ENCODE measurements at places on chromosomes 6 and 20. TPM values are rescaled to one million over a fixed set of nuclear protein-coding genes. Genes with fewer than 3 reads are reported as not detected.
A peak's percentile ranks its signal among the peaks of the same experiment; 100 is the strongest.

DNA sequence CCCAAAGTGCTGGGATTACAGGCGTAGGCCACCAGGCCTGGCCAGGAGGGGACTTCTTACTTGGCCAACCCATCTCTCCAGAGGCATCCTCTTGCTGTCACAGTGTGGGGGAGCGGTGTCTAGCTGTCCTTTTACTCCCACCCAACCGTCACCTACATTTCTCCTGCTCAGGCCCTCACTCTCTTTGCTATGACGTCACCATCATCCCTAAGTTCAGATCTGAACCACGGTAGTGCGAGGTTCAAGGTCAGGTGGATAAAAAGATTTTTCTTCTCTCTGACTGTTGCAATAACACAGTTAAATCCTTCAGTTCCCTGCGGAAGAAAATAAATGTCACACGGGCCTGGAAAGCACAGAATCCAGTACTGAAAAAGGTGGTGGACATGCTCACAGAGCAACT, 7.3 kb upstream of the RAET1L start:
- H3K4me1 ChIP-seq, result peaks cover 6% of the 10 kb centered on the region
- H3K27ac ChIP-seq, result no peak overlapping the region
- H3K27me3 ChIP-seq, result peaks cover 92% of the 10 kb centered on the region

GRCh38 chr6:54910431-54910884, 63.9 kb downstream of the FAM83B start:
- peak overlapping the region; percentile 10 for H3K27ac ChIP-seq
- no peaks in the 10 kb centered on the region for H3K36me3 ChIP-seq
- no peak overlapping the region for H3K4me3 ChIP-seq
- no peak for DNase-seq

GRCh38 chr6:87965806-87966205, 81.8 kb upstream of the SPACA1 start:
- no peaks in the 10 kb centered on the region for H3K36me3 ChIP-seq
- no peak overlapping the region for H3K4me3 ChIP-seq
- peaks cover 3% of the 10 kb centered on the region for H3K27me3 ChIP-seq
- no peak overlapping the region for H3K27ac ChIP-seq

- no peaks in the 10 kb centered on the region for H3K36me3 ChIP-seq
- H3K4me1 ChIP-seq, result peaks cover 24% of the 10 kb centered on the region
- no peaks in the 10 kb centered on the region for H3K27me3 ChIP-seq
- H3K4me3 ChIP-seq, result no peak overlapping the region
- H3K27ac ChIP-seq, result no peak overlapping the region
Observed at GRCh38 chr20:60137657-60138245, 179.5 kb downstream of the CDH26 start.

- H3K27me3 ChIP-seq, result no peaks in the 10 kb centered on the region
- H3K27ac ChIP-seq, result no peak overlapping the region
- H3K4me3 ChIP-seq, result no peak overlapping the region
- H3K4me1 ChIP-seq, result peaks cover 17% of the 10 kb centered on the region
Observed at GRCh38 chr20:50720026-50720425, 11.4 kb upstream of the PARD6B start.

CLPSL1 gene
- not detected for total RNA-seq

- no peak for DNase-seq
- H3K4me3 ChIP-seq, result peak overlapping the region; percentile 95
- H3K4me1 ChIP-seq, result peaks cover 32% of the 10 kb centered on the region
- peak overlapping the region; percentile 95 for H3K27ac ChIP-seq
- H3K36me3 ChIP-seq, result no peaks in the 10 kb centered on the region
Observed at GRCh38 chr6:53547166-53547810, 2.4 kb upstream of the GCLC start.

BAG2 gene
- total RNA-seq, result 1.5 TPM

GRCh38 chr20:48486065-48486464, 341.7 kb downstream of the PREX1 start:
- no peak overlapping the region for H3K27ac ChIP-seq
- H3K4me1 ChIP-seq, result peaks cover 28% of the 10 kb centered on the region
- peaks cover 28% of the 10 kb centered on the region for H3K27me3 ChIP-seq

DNA sequence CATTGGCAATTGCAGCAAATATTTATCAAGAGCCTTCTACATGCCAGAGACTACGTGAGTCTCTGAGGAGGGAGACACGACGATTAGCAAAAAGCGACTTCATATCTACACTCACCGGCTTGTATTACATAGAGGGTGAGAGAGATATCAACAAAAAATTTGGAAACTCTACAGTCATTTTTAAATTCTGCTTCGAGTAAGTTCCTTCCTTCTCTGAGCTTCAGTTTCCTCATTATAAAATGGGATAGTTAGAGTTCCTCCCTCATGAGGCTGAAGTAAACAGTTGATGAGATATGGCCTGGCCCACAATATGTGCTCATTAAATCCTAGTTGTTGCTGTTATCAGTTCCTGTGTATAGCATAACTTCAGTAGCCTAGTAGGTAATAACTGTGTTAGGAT, 64.1 kb upstream of the SIRPA start:
- no peak overlapping the region for H3K27ac ChIP-seq
- DNase-seq, result no peak
- no peak overlapping the region for H3K4me3 ChIP-seq
- H3K4me1 ChIP-seq, result peaks cover 6% of the 10 kb centered on the region
- no peaks in the 10 kb centered on the region for H3K36me3 ChIP-seq
- peaks cover 3% of the 10 kb centered on the region for H3K27me3 ChIP-seq

DNA sequence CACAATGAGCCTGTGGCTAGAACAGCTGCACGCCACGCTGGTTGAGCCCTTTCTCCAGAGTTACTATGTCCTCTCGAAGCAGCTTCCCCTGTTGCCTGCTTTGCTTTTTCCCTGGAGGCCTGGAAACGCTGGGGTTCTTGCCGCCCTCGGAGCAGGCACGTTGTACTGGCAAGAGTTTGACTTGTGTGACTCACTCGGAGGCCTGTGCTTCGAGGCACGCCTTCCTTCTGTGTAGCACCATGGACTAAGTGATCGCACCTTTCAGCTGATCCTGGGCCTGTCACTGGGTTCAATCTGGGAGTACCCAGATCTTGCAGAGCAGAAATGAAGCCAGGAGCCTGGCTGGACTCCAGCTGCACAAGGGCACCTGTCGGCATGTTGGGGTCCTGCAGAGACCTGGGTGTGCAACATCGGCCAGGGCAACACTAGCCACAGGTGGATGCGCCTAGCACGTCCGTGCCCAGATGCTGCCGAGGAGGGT, 5.2 kb downstream of the INSM1 start:
- no peak overlapping the region for H3K27ac ChIP-seq
- H3K36me3 ChIP-seq, result no peaks in the 10 kb centered on the region
- no peak for DNase-seq

DNA sequence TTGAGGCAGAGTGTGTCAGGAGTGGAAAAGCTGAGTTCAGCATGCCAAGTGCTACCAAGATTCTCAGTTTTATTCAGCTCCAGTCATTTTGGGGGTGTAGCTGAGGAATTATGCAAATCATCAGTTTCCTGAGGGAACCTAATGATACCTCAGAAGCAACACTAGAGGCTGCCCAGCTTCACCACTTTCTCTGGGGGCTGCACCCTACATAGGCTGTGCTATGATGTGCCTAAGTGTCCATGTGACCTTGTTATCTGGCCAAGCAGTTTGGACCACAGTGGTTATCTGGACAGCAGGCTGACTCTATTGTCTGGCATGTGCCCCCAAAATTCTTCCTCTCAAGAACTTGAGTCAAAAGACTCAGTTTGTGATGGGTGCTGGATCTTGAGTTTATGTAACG, 374.6 kb upstream of the SYNCRIP start:
- no peak for DNase-seq
- no peak overlapping the region for H3K4me3 ChIP-seq
- H3K4me1 ChIP-seq, result peaks cover 6% of the 10 kb centered on the region

CALHM6 gene
- total RNA-seq, result 1.6 TPM

GRCh38 chr6:106858653-106859092, 115.9 kb downstream of the CD24 start:
- H3K27ac ChIP-seq, result peak overlapping the region; percentile 98
- DNase-seq, result no peak
- no peaks in the 10 kb centered on the region for H3K27me3 ChIP-seq

FOXA2 gene
- total RNA-seq, result 17.5 TPM
